Tibial nerve (tissue), 4 donors: ENCODE measurements at places on chromosomes 2 and 18.

DNA sequence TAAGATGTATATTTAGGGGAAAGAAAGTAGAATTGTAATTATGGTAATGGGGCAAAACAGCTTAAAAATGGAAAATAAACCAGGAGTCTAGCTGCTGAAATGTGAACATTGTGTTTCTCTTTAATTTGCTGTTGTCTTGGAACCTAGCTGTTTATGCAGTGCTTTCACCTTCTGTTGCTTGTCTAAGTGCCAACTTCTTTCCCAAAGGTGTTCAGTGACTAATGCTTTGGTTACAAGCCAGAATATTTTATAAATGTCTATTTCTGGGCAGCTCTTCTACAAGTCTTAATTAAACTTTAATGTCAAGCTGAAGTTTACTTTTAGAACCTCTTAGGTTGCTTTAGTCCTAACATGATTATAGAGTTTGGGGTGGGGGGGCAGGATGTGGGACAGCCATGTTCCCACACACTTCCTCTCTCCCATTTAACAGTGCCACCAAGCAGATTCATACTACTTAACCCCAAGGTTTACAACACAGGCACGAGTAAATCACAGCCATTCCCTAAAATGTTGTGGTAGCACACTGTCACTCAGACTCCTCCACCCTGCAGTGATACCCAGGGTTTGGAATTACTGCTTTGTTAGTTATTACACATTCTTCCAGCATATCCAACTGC, 60.6 kb downstream of the ITGA4 start:
- DNase-seq, result no peak

GRCh38 chr18:4762330-4762729, 307.2 kb upstream of the DLGAP1 start:
- no peak for DNase-seq

DNA sequence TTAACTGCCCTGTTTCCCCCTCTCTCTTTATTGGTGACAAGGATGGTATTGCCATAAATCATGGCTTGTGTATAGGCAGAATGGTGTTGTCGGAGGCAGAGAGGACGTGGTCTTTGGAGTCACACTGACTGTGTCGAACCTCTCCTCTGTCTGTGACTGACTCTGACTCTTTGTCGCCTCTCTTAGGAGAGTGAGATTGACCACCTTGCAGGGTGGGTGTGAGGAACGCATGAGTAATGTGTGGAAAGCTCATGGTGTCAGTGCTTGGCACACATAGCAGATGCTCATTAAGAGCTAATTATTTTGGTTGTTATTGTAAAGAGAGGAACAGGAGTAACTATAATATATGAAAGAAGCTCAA, 145.6 kb downstream of the TTC27 start:
- DNase-seq, result no peak

DNA sequence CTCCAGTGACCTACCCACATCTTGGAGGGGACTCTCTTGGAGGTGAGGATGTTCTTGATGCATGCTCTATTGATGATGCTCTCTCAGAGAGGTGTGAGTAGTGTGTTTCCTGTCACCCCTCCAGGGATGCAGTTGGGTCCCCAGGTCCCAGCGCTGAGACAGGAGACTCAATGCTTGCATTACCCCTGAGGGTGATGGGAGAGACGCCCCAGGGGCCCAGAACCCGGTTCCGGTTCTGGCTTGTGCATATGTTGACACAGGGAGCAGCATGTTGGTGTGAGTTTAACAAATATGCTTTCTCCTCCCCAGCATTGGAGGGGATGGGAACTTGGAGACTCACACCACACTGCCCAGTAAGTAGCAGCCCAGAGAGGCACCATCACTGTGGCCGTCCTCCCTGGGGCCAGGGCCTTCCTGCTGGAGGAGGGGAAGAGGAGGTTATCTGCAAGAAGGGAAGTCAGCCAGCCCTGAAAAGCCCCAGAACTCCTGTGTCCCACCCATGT, 124.5 kb downstream of the PLB1 start:
- no peak for DNase-seq

DNA sequence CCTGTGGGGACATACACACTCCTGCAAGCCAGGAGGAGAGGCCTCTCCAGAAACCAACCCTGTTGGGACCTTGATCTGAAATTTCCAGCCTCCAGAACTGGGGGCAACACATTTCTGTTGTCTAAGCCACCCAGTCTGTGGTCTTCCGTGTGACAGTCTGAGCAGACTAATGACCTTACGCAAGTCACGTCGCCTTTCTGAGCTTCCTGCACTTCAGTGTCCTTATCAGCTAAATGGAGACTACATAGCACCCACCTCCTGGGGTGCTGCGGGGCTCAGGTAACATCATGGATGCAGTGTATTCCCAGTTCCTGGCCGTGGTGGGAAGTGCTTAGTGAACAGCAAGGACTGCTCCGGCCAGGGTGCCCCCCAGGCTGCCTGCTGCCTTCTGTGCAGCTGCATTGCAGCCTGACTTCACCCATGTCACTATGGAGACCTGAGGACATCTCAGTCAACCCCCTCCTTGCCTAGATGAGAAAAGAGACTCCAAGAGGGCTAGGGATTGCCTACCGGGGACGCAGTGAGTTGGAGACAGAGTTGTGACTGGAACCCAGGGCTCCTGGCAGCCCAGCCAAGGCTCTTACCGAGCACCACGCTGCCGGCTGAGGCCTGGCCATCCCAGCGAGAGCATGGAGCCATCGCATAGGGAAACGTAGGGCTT, 61.2 kb upstream of the FZD5 start:
- DNase-seq, result no peak

GRCh38 chr2:123935405-123935804, 89.7 kb upstream of the CNTNAP5 start:
- DNase-seq, result no peak

DNA sequence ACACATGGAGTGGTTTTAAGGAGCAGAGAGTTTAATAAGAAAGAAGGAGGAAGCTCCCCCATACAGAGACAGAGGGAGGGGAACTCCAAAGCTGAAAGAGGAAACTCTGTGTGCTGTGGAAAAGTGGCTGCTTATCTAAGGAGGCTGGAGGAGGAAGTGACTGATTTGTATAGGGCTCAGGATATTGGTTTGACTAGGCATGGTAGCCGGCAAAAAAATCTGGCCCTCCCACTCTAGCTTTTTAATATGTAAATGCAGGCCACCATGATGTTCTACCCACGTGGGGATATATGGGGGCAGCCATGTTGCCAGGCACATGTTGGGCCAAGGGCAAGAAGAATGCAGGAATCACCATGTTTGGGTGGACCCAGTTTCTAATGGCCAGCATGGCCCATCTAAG, 64.3 kb downstream of the HNMT start:
- DNase-seq, result no peak

DNA sequence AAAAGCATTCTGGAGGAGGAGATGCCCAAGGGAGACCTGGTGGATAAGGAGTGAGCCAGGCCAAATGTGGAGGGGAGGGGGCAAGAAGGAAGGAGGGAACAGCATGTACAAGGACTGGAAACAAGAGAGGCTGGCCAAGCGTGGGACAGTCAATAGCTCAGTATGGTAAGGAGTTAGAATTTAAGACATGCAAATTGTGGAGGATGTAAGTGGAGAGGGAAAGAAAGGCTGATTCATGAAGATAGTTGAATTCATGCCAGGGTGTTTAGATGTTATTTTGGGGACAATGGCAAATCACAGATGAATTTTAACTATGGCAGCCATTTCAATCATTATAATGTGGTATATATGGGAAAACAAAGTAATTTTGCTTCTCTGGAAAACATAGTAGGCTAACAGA, 462.3 kb downstream of the MEIS1 start:
- DNase-seq, result no peak

DNA sequence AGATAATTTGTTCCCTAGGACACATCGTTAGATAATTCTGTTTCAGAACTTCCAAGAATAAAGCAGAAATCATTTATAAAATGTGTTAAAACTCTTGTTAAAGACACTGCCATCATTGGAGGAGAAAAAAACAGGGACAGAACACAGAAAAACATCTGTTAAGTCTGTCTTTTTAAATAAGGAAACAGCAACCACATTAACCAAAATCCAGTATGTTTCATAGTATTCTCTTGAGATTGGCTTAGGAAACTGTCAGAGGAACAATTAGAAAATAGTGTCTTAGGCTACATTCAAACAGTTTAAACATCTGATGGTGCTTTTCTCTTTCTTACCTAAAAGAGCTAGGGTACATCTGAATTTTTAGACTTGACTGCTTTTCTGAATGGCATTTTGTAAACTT, 81.6 kb downstream of the PMS1 start:
- no peak for DNase-seq

DNA sequence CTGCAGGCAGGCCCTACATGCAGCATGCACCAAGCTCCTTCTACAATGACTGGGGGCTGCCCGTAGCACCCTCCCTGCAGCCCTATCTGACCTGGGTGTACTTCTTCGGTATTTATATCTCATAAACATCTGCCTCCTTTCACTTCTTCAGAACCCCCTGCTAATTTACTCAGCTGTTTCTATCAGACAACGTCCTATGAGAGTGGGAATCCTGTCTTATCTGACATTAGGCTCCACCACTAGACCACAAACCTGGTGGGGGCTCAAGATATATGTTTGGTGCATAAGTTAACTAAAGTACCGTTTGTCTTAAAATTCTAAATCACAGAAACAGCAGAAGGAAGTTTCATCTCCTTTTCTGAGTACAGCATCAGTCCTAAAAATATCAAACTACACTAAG, 10.6 kb downstream of the HSBP1L1 start:
- DNase-seq, result no peak

DNA sequence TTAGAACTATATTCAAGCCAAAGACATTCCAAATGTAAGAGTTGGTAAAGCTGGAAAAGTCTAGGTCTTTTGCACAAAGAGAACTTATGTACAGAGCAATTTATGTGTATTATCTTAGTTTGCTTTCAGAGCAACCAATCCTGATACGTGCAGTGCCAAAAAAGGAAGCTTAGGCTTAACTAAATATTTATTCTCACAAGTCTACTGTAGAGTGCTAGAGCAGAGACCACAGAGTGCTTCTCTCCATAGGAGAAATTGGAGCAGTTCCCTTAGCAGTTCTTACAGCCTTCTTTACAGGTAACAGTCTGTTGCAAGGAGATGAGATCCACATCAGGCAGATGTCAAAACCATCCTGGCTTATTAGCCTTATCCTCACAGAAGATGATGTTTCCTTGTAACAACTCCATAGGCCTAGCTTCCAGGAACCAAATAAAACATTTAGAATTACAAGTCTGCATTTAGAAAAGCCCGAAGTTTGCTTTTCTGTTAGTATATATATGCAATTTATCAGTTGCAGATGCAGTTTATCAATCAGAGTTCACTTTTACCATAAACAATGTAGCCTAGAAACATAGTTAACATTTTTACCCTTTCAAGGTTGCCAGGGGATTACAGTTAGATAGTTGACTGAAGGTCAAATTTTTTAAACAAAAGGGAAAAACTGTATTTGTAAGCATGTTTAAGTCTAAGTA, 250.6 kb upstream of the KCNJ3 start:
- no peak for DNase-seq

GRCh38 chr2:17798338-17798737, 17.9 kb upstream of the MSGN1 start:
- DNase-seq, result no peak

DNA sequence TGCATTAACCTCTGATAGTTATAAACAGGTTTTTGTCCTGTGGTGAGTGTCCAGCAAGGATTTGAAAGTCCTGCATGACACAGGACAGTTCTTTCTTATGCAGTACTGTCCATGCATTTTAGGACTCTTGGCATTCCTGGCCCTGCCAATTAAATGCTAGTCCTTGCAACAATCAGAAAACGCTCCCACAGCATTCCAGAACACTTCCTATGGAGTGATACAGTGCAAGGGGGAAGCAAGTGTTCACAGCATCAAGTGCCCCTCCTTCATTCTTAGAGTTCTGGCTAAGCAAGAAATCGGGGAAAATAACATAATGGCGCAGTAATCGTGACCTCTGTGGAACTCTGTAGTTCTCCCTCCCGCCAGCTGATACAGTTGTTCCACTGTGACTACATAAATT, 62.9 kb downstream of the ARHGAP28 start:
- no peak for DNase-seq

DNA sequence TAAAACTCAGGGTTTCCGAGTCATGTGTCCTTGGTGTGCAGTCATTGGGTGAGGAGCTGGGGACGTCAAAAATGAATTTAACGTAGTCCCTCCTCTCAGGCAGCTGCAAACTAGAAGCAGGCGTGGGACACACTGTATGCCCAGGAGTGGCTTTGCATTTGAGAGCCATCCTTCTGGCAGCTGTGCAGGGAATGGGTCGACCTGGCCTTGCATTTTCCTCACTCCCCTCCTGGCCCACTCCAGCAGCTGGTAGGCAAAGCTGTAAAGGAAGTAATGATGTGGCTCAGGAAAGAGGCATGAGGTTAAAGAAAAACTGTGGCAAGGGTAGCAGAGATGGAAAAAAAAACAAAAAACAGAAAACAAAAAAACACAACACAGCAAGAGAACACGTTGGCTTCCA, 46.5 kb downstream of the RNF144A start:
- DNase-seq, result no peak

- DNase-seq, result no peak
These were observed 18.1 kb downstream of the LCLAT1 start for GRCh38 chr2:30465171-30465545.

GRCh38 chr2:197312186-197312585, 1.6 kb upstream of the ANKRD44 start:
- DNase-seq, result no peak

GRCh38 chr2:233676046-233676445, 4.3 kb downstream of the UGT1A9 start:
- no peak for DNase-seq

- no peak for DNase-seq
These were observed 46.9 kb downstream of the UXS1 start for GRCh38 chr2:106147159-106147558.

GRCh38 chr2:22600999-22601398, 784.0 kb upstream of the KLHL29 start:
- no peak for DNase-seq

DNA sequence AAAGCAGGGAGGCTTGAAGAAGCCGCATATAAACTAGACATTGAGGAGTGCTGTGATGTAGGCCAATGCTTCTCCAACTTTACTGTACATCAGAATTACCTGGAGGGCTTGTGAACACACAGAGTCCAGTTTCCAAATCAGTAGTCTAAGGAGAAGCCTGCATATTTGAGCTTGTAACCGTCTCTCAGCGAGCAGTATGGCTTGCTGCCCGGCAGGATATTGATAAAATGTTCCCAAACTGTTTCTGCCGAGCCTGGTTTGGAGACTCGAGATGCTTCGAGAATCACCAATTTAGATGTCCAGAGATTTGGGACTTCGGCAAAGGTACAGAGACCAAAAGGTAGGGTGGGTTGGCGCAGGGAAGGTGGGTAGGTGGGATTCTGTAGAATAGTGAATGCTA, 11.0 kb upstream of the RAB31 start:
- no peak for DNase-seq

GRCh38 chr18:72859088-72859487, 8.7 kb downstream of the NETO1 start:
- DNase-seq, result no peak

- no peak for DNase-seq
These were observed 1.3 kb downstream of the ING5 start for GRCh38 chr2:241703032-241703604.

GRCh38 chr18:58181988-58182387, 138.0 kb downstream of the NEDD4L start:
- DNase-seq, result no peak

DNA sequence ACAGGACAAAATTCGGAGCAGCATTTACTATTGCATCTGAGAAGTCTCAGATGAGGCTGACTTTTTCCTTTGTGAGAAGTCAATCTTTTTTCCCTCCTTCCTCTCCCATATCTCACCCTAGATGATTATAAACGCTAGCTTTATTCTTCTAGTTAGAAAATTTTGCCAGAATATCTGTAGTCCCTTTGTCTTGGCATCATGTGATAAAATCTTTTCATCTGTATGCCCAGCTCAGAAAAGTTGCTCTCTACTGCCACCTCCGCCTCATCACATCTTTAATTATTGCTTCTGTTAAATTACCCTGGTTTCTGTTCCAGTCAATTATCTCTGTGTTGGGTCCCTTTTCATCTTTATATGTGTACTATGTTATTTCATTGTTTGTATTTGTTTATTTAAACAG, 210.8 kb upstream of the SLC35G4 start:
- no peak for DNase-seq
